AG08395 (cell line): ENCODE measurements at places on chromosomes 11 and 22.

DNA sequence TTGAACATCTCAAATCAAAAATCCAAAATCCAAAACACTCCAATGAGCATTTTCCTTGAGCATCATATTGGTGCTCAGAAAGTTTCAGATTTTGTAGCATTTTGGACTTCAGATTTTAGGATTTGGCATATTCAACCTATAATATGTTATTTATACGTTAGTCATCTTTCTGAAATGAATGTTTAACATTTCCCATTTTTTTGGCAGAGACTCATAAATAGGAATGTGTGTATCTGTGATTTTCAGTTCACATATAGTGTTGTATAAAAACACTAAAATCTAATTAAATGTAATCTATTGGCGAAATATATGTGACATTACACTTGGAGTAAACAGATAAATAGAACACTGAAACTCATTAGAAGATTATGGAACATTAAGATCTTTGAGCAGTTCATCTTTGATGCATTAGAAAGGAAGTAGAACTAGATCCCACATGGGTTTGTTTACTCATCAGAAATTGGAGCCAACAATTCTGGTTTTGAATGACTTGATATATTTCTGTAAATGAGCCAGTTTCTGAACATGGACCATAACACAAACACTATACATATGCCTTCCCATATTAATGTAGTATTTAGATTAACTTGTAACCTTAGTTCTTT lies 153.1 kb downstream of the UVRAG start:
- no peak for DNase-seq

DNA sequence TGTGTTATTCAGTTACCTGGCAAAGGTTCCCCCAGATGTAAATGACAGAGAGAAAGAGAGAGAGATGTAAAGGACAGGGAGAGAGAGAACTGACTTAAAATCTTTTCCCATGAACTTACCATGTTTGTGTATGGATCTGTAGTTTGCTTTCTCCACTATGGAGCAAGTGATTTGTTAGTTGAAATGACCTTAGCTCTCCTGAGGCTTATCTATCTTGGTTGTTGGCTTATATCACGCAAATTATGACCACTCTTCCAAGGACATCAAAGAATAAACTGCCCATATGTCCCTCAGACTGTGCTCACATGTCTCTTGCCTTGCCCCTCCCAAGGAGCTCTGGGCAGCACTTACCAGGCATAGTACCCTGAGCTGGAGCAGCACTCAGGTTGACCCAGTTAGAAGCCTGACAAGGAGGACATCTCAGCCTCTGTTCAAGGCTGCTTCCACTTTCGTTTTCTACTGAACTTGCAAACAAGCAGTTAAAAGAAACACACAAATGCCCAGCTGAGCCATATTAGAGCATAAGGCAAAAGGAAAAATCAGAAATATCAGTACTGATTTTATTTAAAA lies 95.3 kb upstream of the RCN1 start:
- DNase-seq: no peak

DNA sequence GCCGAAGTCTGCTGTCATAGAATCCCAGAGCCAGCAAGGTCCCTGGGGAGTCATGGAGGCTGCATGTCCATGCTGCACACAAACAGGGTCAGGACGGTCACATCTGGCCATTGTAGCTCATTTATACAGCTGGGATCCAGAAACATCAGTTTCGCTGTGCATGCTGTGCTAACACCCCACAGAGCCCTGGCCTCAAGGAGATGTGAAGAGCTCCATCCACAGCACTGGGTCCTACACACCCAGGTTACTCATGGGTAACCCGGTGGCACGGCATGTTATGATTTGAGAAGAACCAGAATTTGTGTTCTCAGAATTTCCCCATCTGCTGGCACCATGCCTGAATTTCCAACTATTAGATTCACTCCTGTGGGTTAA lies 146.3 kb upstream of the ARHGAP20 start:
- DNase-seq: no peak

DNA sequence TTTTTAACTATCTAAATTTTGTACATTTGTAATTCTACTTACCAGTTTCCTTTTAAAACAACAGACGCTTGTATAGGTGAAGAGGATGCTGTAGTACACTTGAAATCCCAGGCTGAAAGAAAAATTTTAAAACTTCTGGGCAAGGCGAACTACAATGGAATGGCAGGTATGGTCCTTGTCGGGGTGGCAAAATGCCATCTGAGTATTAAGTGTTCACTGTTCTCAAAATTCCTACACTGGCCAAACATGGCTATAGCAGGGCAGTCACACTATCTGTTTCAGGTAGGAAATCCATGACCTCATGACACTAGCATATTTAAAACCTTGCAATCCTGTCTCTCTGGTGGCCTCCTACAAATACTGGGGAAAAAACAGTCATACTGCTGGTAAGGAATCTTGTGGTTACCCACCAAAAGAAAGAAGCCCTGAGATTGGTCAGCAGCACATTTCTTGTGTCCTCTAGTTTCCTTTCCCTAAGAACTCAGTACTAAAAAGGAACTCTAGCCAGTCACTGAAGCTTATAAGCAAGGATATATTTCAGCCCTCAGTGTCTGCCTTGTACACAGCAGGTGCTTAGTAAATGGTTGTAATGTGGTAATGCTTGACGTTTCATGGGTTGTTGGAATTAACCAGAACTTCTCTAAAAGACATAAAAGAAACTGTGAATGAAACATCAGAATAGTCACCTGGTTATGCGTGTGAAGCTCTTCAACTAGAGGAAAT lies 5.2 kb upstream of the ZC3H12C start:
- peak; percentile 85 for DNase-seq

DNA sequence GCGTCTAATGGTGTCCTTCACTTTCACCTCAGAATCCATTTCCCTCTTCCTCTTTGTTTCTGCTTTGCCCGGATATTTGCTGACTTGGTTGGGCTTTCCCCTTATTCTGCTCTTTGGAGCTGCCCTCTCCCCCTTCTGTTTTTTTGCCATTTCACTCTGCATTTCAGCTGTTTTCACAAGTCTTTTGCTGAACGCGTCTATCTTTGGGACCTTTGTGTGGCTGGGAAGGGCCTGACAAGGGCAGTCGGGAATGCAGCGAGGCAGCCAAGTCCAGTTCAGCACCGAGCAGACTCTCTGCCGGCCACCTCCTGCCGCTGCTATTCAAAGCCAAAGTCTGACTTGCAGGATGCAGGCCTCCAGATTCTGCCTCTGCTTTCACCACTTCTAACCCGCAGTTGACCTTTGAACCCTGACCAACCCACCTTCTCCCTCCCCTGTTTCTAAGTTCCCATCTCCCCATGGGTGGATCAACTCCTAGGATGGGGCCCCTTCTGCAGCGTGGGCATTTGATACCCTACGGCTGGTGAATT lies 38.2 kb downstream of the FEZ1 start:
- peak; percentile 82 for DNase-seq

GRCh38 chr11:80586464-80586863 lies 1145.6 kb upstream of the TENM4 start:
- no peak for DNase-seq

GRCh38 chr11:72606748-72607468 lies 67.3 kb downstream of the PDE2A start:
- DNase-seq: no peak
